GM04503 (cell line): ENCODE measurements at places on chromosomes 13 and 19.
A peak's percentile ranks its signal among the peaks of the same experiment; 100 is the strongest.

GRCh38 chr13:51958217-51958547 lies 53.1 kb downstream of the ATP7B start:
- DNase-seq: no peak

GRCh38 chr13:111143865-111144540 lies 28.9 kb downstream of the ARHGEF7 start:
- DNase-seq: no peak

DNA sequence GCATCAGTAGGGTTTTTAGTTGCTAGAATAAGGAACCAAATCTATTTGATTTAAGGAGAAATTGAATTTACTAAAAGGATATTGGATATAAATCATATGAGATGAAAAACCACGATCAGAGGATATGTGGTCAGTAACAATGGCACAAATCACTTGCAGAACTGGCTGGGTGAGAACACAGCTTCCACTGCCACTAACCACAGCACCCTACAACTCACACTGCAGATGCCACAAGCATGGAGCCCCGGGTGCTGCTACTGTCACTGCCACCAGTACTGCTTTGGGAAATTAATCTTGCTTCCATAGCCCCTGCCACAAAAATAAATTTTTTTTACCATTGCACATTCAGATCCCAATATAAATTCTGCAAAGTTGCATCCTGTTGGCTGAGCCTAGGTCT lies 40.6 kb upstream of the KLF12 start:
- no peak for DNase-seq

DNA sequence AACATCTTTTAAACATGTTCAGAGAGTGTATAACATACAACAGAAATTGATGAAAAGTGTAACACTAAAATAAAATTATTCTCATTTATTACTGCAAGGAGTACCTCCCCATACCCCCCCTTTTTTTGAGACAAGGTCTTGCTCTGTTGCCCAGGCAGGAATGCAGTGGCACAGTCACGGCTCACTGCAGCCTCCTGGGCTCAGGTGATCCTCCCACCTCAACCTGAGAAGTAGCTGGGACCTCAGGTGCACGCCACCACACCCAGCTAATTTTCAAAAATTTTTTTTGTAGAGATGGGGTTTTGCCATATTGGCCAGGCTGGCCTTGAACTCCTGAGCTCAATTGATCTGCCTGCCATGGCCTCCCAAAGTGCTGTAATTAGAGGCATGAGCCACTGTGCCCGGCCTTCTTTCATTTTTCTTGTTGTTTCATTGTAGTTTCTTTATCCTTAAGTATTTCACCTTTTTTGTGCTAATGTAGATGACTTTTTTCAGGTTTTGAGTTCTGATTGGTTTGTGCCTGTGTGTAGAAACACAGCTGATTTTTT lies 28.3 kb downstream of the GATAD2A start:
- DNase-seq: no peak

DNA sequence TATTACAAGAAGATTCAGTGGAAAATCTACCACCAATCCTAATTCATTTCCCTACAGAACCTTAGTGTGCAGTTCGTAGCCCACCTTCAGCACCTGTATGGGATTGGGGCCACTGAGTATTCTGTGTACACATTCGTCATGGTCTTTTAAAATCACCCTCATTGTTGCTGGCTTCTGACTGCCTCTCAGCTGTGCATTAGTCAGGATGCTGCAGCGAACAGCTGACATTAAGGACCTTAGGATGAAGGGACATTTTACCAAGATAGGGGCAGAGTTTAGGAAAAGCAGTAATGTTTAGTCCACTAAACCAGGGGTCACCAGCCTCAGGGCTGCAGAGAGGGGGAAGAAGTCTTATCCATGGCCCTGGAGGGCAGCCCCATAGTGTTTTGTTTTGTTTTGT lies 176.5 kb downstream of the COL4A1 start:
- no peak for DNase-seq

DNA sequence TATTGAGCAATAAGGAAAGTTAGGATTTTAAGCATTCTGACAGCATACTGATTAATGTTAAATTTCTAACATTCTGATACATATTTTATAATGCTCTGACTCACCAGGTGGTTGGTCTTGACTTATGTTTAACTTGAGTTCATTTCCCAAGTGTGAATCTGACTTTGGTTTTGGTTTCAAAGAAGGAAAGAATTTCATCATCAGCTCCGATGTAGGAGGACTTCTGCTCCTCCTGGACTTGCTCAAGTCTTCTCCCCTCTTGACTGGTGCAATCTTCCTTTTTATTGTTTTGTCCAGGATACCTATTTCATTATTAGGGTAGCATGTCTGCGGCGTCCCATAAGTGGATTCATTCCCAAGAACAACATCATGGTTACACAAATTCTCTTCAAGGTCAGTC lies 141.3 kb downstream of the RNF17 start:
- peak; percentile 3 for DNase-seq
